ENCODE measurements at places on chromosomes 12 and 14. TPM values are rescaled to one million over a fixed set of nuclear protein-coding genes. Genes with fewer than 3 reads are reported as not detected.

GRCh38 chr14:82935691-82936090, 1402.0 kb upstream of the SEL1L start:
- DNase-seq, result no peak
- no peak overlapping the region for H3K27ac ChIP-seq
- no peaks in the 10 kb centered on the region for H3K27me3 ChIP-seq

DNA sequence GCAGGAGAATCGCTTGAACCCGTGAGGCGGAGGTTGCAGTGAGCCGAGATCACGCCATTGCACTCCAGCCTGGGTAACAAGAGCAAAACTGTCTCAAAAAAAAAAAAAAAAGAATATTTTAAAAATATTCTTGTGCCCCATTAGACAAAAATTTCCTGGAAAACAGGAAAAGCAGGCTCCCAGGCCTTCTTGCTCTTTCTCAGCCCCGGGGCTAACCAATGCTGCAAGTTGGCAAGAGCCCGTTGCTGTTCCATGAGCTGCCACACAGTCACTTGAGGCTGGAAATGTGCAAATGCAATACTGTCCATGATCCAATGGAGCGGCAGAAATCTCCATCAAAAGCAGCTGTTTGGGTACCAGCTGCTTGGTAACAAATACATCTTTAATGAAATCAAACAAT, 994.7 kb downstream of the VRK1 start:
- no peaks in the 10 kb centered on the region for H3K36me3 ChIP-seq
- H3K4me1 ChIP-seq, result peaks cover 8% of the 10 kb centered on the region
- DNase-seq, result no peak
- no peaks in the 10 kb centered on the region for H3K27me3 ChIP-seq
- H3K27ac ChIP-seq, result no peak overlapping the region

CLEC1A gene
- total RNA-seq, result not detected

DNA sequence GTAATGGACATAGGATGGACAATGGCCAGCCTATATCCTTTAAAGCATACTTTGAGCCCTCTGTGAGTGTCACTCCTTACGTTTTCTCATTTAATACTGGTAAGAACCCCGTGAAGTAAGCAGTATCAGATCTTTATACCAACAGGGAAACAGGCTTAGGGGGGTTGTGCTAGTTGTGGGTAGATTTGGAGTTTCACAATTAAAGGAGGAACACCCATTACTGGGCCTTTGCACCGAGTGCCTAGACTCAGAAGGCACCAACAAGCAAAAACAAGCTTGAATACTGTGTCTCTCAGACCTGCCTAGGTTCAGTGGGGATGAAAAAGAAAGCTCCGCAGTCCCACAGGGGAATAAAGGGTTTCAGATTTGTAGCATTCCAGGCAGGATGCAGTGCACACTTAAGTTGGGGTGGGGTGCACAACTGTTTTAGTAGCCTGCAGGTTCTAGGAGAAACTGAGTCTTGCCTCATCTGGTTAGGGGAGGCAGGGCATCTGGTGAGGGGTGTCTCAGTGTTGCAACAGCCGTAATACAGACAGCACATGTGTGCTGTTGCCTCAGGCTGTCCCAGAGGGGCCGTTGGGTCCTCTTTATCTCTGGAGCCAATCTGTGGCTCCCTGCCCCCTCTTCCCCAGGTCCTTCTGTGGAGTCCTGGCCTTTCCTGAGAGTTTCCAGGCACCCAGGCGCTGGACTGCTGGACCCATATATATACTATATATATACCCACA, 51.2 kb downstream of the IRAK3 start:
- no peaks in the 10 kb centered on the region for H3K36me3 ChIP-seq
- H3K27me3 ChIP-seq, result peaks cover 21% of the 10 kb centered on the region
- DNase-seq, result no peak

TBX3 gene
- total RNA-seq, result not detected

DNA sequence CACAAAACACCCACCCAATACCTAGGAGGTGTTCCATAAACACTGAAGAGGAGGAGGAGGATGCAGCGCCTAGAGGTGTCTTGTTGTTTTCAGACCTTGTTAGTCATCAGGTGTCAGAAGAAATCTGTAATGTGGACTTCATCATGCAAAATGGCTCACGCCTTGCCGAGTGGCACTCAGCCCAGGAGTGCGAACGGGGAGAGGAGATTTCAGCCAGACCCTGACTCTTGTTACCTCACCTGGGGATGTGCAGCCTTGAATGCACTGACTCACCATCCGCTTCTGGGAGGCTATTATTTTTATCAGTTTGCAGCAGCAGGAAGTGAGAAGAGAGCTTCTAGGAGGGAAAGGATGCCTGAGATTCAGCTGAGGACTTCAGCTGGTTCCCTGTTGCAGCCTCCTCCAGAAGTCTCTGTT, 48.2 kb upstream of the PLXNC1 start:
- H3K27ac ChIP-seq, result peak overlapping the region; percentile 61
- peaks cover 2% of the 10 kb centered on the region for H3K27me3 ChIP-seq
- peak overlapping the region; percentile 27 for H3K4me3 ChIP-seq
- no peaks in the 10 kb centered on the region for H3K36me3 ChIP-seq
- H3K4me1 ChIP-seq, result peaks cover 35% of the 10 kb centered on the region

DNA sequence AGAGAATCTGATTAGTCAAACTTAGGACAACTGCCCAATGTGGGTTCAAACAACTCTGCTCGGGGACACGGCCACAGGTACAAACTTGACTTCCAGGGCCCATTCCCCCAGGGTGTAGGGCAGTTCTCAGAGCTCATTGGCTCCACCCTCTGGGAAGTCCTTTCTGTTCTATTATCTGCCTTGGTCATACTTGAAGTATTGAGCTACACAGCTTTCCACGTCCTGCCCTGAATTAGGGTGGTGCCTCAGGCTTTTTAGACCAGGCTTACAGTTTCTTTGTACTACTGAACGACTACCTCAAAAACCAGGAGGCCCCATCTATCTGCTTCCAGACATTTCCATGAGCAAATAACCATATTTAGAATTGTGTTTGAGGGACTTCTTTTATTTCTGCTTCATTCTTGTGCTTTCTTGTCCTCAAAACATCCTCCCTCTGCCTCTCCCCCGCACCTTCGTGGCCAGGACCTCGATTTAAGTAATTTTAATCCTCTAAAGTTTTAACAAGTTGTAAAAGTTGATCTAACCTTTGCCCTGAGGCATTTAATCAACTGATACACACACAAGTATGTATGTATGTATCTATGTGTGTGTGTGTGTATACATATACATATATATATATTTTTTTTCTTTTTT, 281.7 kb upstream of the AMIGO2 start:
- peak; percentile 46 for DNase-seq
- H3K27ac ChIP-seq, result peak overlapping the region; percentile 95
- H3K4me1 ChIP-seq, result peaks cover 51% of the 10 kb centered on the region
- peak overlapping the region; percentile 67 for H3K4me3 ChIP-seq
- H3K27me3 ChIP-seq, result no peaks in the 10 kb centered on the region
- peaks cover 27% of the 10 kb centered on the region for H3K36me3 ChIP-seq

DNA sequence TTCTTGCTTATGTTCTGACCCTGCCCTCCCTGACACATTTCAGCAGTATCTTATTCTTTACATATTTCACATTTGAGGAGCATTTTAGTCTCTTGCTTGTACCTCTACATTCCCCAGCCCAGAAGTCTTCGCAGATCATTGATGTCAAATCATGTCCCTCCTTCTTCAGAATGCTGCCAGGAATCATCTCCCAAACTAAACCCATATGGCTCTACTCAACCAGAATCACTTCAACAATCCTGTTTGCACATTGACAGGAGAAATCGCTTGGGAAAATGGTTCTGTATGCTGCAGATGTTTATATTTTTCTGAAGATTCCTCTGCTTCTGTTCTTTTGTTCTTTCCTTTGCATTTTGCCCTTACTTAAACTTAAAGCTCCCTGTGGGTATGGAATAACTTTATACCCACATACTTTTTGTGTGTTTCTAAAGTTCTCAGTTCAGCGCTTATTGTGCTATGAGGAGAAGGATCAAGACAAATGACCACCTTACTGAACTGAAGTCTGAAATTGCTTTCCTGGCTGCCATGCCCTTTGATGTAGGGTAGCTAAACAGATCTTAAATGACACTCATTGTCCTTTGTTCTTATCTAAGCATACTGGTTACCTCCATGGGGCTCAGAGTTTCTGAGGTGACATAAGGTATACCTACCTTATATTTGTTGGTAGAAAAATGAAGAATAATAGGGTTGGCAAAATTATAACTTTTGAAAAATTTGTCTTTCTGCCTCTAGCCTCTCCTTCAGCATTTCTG, 134.6 kb downstream of the SLC25A21 start:
- no peak overlapping the region for H3K27ac ChIP-seq
- DNase-seq, result no peak
- no peaks in the 10 kb centered on the region for H3K4me1 ChIP-seq
- H3K36me3 ChIP-seq, result no peaks in the 10 kb centered on the region
- no peaks in the 10 kb centered on the region for H3K27me3 ChIP-seq
- no peak overlapping the region for H3K4me3 ChIP-seq

GSG1 gene
- total RNA-seq, result not detected

GRCh38 chr14:81710232-81710845, 176.7 kb upstream of the SEL1L start:
- no peak overlapping the region for H3K27ac ChIP-seq
- H3K36me3 ChIP-seq, result no peaks in the 10 kb centered on the region
- H3K4me3 ChIP-seq, result no peak overlapping the region
- no peaks in the 10 kb centered on the region for H3K4me1 ChIP-seq
- no peak for DNase-seq
- no peaks in the 10 kb centered on the region for H3K27me3 ChIP-seq

DNA sequence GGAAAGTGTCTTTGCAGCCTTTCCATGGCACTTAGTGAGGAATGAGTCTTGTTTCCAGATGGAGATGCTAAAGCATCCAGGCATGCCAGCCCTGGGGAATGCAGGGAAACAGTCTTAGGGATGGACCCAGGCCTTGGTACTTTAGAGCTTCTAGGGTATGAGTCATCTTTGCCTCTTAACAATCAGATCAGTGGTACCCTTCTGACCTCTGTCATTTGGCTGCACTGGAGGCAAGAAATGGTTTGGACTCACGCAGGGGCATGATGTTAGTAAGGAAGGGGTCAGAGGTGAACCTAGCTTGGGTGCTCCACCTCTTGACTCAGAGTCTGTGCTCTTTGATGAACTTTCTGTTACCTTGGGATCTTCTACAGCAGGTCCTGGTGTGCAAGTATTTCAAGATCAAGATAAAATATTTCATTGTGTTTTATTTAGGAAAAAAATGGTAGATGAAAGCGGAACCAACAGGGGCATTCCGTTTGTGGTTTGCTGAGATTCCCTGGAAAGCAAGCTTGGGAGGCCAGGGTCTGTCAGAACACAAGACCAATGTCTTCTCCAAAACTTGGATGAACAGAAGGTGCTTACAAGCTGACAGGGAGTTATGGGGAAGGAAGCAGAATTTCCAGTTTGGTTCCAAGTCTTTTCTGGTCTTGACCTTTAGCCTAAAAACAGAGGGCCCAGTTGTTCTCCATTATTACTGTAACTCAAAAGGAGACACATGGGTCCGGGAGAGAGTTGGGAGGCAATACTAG, 216.2 kb downstream of the ZFP36L1 start:
- no peaks in the 10 kb centered on the region for H3K36me3 ChIP-seq
- no peaks in the 10 kb centered on the region for H3K27me3 ChIP-seq
- H3K27ac ChIP-seq, result no peak overlapping the region
- no peaks in the 10 kb centered on the region for H3K4me1 ChIP-seq
- H3K4me3 ChIP-seq, result no peak overlapping the region

SCNN1A gene
- total RNA-seq, result not detected

GRCh38 chr12:75564398-75564797, 53.0 kb upstream of the KRR1 start:
- no peak overlapping the region for H3K27ac ChIP-seq
- H3K36me3 ChIP-seq, result no peaks in the 10 kb centered on the region
- DNase-seq, result no peak
- H3K4me1 ChIP-seq, result peaks cover 4% of the 10 kb centered on the region
- H3K4me3 ChIP-seq, result no peak overlapping the region
- H3K27me3 ChIP-seq, result peaks cover 46% of the 10 kb centered on the region

SERPINA12 gene
- not detected for total RNA-seq

GRCh38 chr12:6088921-6089747, 35.3 kb downstream of the VWF start:
- H3K27ac ChIP-seq, result no peak overlapping the region
- H3K4me1 ChIP-seq, result peaks cover 5% of the 10 kb centered on the region
- no peaks in the 10 kb centered on the region for H3K36me3 ChIP-seq

GRCh38 chr12:42119085-42119633, 25.5 kb downstream of the GXYLT1 start:
- peaks cover 36% of the 10 kb centered on the region for H3K36me3 ChIP-seq
- H3K4me1 ChIP-seq, result peaks cover 12% of the 10 kb centered on the region
- H3K4me3 ChIP-seq, result no peak overlapping the region
- H3K27me3 ChIP-seq, result no peaks in the 10 kb centered on the region

GRCh38 chr14:91282954-91283645, 38.6 kb upstream of the GPR68 start:
- peaks cover 86% of the 10 kb centered on the region for H3K36me3 ChIP-seq
- H3K27ac ChIP-seq, result no peak overlapping the region
- peaks cover 13% of the 10 kb centered on the region for H3K4me1 ChIP-seq
- H3K4me3 ChIP-seq, result no peak overlapping the region
- DNase-seq, result no peak
- H3K27me3 ChIP-seq, result no peaks in the 10 kb centered on the region

DNA sequence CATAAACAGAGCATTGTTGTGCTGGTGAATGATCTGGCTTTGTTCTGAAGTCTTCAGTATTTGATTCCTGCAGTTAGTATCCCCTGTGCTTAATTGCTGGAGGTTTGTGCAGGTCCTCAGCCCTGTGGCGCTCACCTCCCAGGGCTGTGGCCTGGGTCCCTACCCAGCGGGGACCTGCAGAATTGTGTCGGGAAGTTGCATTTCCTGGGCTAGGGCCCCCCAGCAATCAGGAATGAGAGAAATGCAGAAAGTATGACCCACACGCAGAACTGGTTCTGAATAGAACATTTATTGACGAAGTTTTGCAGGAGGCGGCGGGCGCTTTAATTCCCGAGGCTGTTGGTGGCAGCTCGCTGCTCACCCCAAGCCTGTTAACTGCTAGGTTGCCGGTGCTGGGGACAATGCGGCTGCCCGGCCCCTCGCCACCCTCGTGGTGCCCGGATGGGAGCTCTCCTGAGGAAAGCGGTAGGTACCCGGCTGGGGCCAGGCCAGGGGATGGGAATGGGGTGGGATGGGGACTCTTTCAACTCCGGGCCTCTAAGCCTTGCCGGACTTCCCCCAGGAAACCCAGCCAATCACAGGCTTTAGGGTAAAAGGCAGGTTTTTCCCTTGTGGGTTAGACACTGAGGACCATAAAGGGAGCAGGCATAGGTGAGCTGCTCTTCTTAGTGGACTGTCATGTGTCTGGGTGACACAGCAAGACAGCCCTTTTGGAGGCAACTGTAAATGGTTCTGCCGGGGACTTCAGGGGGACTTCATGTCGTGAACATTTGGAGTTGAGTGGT, 11.6 kb downstream of the PLEKHG3 start:
- peaks cover 12% of the 10 kb centered on the region for H3K4me1 ChIP-seq
- H3K4me3 ChIP-seq, result no peak overlapping the region
- no peak overlapping the region for H3K27ac ChIP-seq
- no peak for DNase-seq

MIP gene
- not detected for total RNA-seq

GRCh38 chr12:15846887-15847286, 35.3 kb upstream of the STRAP start:
- no peak overlapping the region for H3K27ac ChIP-seq
- H3K36me3 ChIP-seq, result no peaks in the 10 kb centered on the region
- DNase-seq, result no peak

GRCh38 chr12:27822076-27822712, 42.2 kb upstream of the MANSC4 start:
- H3K4me1 ChIP-seq, result peaks cover 42% of the 10 kb centered on the region
- no peaks in the 10 kb centered on the region for H3K36me3 ChIP-seq
- peak overlapping the region; percentile 10 for H3K4me3 ChIP-seq
- H3K27me3 ChIP-seq, result peaks cover 36% of the 10 kb centered on the region

TRHDE gene
- total RNA-seq, result not detected

Data from activated T-helper 2 cell treated with anti-CD3 and anti-CD28 coated beads, Interferon-gamma antibody, Interleukin-2, Interleukin-4, amounts not matched to agents 10 μg/mL and 5 μg/mL and 100 μg/mL, durations not matched to agents 14 hours and 24 hours and 36 hours (primary cell).